ENCODE measurements at places on chromosomes 5 and 9.

DNA sequence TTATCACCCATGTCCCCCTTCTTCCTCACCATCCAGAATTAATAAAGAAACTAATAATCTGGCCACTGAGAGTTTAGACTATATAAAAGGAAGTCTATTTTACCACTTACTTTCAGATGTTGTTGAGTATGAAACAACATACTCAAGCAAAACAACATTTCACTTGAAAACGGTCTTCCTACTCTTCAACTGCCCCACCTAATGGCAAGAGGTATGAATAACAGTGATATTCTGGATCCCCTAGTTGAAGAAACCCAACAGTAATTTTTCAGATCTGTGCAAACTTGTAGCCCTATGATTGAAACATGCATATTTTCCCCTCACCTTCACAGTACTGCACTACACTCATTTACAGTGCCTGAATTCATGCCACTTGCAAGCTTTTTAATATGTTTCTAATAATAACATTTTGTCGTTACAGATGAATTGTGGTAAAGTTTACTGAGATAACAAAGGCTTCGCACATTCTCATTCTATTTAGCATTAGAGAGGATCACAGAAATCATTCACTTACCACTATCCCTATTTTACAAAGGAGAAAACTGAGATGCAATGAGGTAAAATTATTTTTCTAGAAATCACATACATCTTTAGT lies 267.9 kb upstream of the PDE4D start:
- no peak for DNase-seq

GRCh38 chr9:102967979-102968378 lies 27.2 kb upstream of the CYLC2 start:
- DNase-seq: no peak

GRCh38 chr5:139394123-139394653 lies 716 bp downstream of the PROB1 start:
- no peak for DNase-seq

GRCh38 chr9:2215921-2216441 lies 200.8 kb downstream of the SMARCA2 start:
- DNase-seq: no peak

DNA sequence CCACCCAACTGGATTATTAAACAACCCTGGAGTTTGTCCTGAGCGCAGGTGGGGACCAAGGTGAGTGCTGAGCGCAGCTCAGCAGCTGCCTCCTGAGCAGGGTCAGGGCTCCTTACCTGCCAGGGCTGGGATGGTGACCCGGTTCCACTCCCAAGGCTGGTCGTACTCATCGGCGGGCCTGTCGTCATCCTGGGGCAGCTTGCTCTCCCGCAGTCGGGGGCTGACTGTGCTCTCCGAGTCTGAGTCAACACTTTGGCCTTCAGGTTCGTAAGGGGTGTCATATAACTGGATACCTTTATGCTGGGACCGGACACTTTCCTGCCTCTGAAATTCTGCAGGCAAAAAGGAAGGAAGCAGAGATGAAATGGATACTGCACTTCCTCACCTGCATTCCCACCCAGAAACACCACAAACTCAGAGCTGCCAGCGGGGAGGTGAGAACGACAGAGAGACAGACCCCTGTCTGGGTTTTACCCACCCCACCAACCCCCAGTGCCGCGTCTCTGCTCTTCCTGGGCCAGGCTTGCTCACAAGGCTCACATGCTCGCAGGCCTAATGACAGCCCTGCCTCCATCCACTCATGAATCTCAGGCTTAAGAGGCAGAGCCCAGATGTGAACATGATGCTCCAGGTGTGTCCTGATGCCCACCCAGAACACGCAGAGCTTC lies 70.7 kb upstream of the SLC25A51 start:
- no peak for DNase-seq

- DNase-seq: no peak
These were observed 185.5 kb downstream of the RGS3 start for GRCh38 chr9:113649054-113649453.

DNA sequence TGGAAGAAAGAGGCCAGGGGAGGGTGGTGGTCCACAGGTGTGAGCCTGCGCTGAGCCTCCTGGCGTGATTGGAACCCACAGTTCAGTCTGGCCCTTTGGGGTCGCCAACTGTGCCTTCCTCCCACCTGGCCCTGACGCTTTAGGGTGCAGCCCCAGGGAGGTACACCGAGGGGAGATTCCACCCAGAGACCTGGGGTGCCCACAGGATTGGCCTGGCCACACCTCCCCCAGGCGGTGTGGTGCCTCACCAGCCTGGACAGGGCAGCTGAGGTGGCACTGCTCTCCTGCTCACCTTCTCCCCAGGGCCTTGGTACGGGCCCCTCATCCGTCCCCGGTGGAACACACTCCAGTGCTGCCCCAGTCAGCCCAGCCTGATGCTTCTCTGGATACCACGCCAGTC lies 1.0 kb upstream of the CLIC3 start:
- no peak for DNase-seq
